Fibroblast of gingiva (primary cell): ENCODE measurements at places on chromosomes 12 and 14.

DNA sequence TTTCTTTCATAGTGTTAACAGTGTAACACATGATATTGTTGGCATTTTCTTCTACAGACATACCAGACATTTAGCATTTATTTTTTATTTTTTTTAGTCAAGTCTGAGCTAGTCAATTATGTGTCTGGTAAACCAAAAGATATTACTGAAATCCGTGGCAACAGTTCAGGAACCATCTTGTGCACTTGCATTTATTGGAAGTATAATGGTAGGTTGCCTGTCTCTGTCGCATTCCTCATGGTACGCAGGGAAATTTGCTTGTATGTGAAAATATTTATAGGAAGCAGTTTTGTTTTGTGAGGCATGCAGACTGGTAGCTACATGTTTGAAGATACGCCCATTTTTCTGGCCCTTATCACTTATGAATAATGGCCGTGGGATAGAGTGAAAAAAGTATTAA, 186.1 kb upstream of the SLC38A2 start:
- DNase-seq, result peak; percentile 15

DNA sequence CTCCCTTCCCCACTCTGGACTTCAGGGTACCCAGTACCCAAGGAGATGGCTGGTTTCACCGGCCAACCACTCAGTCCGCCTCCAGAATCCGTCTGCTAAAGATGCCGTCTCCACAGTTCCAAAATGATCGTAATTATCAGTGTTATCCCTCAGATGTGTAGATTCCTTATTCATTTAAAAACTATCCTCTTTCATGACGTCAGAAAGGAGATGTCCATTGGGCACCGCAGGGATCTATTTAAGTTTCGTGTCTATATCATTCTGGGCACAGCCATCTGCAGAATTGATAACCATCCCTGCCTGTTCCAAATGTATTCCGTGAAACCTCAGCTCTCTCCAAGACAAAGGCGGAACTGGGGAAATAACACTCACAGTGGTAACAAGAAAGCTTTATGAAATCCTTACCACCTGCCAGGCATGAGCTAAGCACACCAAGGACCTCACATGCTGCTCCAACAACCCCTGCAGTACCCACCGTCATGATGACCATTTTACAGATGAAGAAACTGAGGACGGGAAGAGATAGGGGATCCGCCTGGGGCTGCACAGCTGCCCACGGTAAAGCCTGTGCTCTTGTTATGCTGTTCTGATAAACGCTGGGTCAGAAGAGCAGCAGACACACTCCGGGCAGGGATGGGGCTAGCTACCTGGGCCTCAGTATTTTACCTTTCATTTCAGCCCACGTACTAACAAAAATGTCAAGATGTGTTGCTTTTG, 90.0 kb downstream of the BCL11B start:
- DNase-seq, result no peak

DNA sequence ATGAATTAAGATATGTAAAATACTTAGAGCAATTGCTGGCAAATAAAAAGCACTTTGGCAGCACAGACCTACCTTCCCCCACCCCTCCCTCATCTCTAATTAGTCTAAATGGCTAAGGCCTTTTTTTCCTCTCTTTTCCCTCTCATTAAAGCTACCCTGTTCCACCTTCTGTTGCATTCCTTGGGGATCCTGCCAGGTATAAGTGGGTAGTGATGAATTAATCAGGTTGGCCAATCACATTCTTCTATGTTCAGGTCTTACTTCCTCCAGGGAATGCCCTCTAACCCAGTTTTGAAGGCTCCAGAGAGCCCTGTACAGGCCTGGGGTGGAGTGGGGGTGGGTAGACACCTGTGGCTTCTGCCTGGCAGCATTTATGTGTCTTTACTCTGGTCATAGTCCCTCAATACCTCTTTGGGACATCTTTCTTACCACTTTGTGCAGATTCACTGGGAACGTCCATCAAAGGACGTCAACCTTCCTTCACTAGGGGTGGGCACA, 28.4 kb downstream of the HSPB8 start:
- DNase-seq, result no peak

- no peak for DNase-seq
Observed at GRCh38 chr14:101055106-101055662, 151.7 kb upstream of the RTL1 start.

GRCh38 chr14:58866391-58866790, 228.6 kb downstream of the DACT1 start:
- DNase-seq, result no peak

DNA sequence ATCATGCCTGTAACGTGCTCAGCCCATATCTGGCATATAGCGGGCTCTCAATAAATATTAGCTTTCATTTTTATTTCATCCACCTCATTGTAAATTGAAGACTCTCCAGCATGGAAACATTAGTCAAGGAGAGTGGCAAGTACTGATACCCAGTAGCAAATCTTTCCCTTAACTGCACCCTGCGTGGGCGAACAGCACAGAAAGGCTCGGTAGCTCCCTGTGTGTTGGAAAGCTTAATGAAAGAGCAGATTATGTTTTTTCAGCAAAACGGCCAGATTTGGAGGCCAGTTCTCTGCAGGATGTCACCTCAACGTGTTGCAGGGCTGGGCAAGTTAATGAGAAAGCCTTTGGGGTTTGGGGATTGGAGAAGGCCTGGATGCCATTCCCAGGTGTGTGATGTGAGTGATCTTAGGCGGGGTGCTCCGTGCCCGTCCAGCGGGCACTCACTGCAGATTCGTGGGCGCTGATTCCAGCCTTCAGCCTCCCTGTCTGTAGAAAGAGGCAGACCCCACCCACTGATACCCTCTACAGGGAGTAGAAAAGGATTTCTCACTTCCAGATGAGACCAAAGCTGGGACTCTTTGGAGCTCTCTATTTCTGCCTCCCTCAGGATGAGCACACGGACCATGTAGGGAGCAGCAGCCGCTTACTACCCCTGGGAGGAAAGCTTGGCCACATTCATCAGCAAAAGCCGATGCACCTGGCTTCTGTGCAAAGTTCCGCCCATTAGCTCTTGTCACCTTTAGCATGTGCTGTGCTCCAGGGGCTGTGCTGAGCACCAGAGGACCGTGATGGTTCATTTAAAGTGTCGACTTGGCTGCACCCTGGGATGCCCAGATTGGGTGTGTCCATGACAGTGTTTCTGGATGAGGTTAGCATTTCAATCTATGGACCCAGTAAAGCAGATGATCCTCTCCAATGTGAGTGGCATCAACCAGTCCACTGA, 29.1 kb downstream of the C14orf132 start:
- no peak for DNase-seq

- no peak for DNase-seq
Observed at GRCh38 chr14:101134851-101135433, 231.4 kb upstream of the RTL1 start.

DNA sequence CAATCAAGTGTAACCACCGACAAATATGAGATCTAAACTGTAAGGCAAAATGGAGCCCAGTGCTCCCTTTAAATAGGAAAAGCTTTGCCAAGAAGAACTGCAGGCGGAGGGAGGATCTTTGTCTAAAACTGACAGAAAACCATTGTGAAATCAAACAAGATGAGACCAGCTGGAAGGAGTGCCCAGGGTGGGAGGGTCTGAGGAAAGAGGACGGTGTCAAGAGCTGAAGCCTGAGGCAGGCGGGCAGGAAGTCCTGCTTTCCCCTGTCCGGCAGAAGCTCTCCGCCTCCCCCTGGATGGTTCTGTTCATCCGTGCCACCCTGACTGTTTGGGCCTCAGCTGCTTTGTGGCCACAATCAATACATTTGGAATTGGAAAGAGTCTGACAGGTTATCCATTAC, 37.5 kb downstream of the CDC42BPB start:
- DNase-seq, result peak; percentile 39

- no peak for DNase-seq
Observed at GRCh38 chr14:105411985-105412770, 7.4 kb upstream of the MTA1 start.
